ENCODE measurements at places on chromosomes 5 and 9. TPM values are rescaled to one million over a fixed set of nuclear protein-coding genes. Genes with fewer than 3 reads are reported as not detected.

DNA sequence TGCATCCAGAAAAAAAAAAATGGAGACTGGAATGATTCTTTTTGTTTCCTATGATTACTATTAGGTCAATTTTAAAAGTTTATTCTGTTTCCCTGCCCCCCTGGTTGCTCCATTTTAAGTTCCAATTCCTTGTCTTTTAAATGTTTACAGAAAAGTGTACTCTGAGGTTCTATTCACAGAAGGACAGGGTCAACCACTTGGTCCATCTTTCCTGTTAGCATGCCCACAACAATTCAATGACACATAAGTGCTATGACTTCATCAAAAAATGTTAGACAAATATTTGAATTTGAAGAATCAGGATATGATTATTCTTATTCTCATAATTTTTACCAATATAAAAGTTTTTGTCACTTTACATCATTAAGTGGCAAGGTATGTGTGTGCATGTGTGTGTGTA, 123.7 kb downstream of the PDE4D start:
- DNase-seq: no peak

GRCh38 chr9:87263291-87263690, 234.4 kb upstream of the DAPK1 start:
- DNase-seq: no peak

- DNase-seq: no peak
These were observed 270.8 kb downstream of the KDM4C start for GRCh38 chr9:7028591-7028990.

- DNase-seq: no peak
These were observed 212.2 kb upstream of the MVB12B start for GRCh38 chr9:126114409-126114760.

DNA sequence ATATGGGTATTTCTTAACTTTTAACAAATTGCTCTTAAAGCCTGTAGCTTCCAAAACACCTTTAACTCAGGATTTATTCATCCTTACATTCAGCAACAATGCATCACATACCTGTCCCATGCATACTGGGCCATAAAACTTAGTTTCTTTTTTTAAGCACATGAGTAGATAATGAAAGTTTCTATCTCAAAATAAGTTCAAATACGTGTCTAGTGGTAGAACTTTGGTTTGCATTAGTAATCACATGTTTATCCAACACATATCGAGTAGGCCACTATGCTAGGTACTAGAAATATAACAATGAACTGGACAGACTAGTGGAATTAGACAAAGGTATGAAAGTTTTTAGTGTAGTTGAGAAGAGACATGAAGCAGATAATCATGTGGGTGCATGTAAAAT, 99.6 kb downstream of the DOCK2 start:
- no peak for DNase-seq

- DNase-seq: no peak
These were observed 103.3 kb upstream of the PITX1 start for GRCh38 chr5:135137146-135137915.

GRCh38 chr5:172550096-172550765, 90.8 kb upstream of the NEURL1B start:
- peak; percentile 57 for DNase-seq

DNA sequence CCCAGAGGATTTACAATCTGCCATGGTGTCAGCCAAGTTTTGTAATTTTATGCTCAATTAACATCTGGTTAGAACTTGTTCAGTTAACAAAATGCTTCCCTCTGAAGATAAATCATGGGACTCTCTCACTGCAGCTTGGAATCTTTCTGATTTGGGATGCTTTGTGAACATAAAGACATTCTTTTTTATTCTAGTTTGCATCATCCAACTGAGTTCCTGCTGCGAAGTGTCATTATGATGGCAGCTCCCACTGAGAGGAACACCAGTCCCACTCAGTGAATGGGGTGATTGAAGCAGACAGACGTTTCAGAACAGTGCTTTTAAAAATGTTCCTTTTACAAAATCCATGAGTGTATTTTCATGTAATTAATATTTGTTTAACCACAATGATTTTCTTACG, 863.8 kb downstream of the TLE4 start:
- DNase-seq: no peak

GRCh38 chr5:87268126-87268969, 665 bp downstream of the RASA1 start:
- peak; percentile 79 for DNase-seq

DNA sequence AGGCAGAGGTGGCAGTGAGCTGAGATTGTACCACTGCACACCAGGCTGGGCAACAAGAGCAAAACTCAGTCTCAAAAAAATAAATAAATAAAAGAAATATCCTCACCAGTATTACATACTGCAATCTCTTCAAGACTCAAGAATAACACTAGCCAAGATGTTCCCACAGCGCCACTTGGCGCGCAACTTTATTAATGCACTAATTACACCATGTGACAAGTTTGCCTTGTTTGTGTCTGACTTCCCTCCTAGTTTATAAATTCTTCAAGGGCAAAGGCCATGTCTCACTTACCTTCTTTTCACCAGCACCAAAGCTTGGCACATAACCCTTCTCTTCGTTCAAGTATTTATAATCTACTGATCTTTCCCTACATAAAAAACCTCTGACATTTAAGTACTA, 4.8 kb downstream of the SKP1 start:
- no peak for DNase-seq

GRCh38 chr9:137406876-137407589, 15.9 kb downstream of the EXD3 start:
- peak; percentile 98 for DNase-seq

DNA sequence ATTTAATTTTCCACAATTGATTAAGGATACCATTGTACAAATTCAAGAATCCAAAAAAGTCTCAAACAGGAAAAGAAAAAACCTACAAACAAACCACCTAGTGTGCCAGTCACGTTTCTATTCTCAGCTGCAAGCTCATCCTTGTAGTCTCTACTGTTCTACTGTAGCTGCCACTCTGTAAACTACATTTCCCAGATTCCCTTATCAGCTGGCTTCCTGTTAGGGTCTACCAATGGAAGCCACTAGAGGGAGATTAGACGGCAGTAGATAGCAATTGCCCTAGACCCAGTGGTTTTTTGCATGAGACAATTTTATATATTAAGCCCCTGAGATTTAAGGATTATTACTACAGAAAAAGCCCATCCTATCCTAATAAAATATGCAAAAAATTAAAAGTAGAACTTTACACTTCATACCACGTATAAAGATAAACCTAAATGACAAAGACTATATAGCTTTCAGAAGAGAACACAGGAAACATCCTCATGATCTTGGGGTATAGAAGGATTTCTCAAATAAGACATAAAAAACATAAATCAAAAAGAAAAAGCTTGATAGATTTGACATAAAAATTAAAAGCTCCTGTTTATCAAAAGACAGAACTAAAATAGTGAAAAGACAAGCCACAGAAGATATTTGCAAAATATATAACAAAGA, 37.4 kb downstream of the P4HA2 start:
- DNase-seq: peak; percentile 87

- DNase-seq: no peak
These were observed 228.8 kb downstream of the CD180 start for GRCh38 chr5:66967826-66968262.

DNA sequence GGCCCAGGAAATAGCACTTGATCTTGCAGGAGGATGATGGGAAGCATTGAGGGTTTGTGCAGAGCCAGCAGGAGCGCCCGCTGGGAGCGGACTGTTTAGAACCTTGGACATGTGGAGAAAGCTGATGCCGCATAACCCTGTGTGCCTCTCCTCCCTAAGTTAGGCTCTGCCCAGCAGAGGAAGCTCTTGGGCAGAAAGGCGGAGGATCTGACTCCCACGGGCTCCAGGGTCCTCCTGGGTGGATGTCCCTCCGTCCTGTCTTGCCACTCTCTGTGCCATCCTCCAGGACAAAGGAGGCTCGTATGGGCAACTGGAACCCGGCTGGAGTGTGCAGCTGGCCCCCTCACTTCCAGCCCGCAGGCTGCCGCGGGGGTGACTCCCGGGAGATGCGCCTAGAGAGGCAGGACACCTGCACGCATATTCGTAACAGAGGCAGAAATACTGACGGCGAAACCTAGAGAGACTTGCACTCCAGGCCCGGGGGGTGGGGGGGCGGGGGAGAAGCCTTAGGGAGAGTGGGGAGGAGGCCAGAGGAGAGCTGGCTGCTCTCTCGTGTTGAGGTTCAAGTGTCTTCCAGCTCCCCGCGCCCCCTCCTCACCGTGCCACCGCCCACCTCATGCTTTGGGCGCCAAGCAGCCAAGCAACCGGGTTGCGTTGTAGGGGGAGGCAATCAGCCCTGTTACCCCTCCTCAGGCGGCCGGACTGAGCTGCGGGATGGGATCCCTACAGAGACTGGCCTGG, 5.4 kb upstream of the FOXE1 start:
- DNase-seq: no peak

DNA sequence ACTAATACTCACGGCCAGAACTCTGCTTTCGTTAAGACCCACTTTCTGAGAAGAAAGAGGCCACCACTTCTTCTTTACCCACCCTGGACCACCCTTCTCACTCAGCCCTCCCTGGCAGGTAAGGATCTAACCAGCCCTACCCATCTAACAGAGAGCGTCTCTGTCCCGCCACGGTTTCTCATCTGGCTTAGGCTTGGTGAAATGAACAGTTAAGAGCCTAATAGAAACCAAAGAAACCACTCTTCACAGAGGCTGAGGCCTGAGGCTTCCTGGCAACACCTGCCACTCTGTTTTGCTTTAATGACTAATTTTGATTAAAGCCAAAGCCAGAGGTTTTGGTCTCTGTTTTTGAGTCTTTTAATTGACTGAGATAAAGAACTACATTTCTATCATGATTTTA, 354.1 kb upstream of the SLC30A5 start:
- no peak for DNase-seq

DNA sequence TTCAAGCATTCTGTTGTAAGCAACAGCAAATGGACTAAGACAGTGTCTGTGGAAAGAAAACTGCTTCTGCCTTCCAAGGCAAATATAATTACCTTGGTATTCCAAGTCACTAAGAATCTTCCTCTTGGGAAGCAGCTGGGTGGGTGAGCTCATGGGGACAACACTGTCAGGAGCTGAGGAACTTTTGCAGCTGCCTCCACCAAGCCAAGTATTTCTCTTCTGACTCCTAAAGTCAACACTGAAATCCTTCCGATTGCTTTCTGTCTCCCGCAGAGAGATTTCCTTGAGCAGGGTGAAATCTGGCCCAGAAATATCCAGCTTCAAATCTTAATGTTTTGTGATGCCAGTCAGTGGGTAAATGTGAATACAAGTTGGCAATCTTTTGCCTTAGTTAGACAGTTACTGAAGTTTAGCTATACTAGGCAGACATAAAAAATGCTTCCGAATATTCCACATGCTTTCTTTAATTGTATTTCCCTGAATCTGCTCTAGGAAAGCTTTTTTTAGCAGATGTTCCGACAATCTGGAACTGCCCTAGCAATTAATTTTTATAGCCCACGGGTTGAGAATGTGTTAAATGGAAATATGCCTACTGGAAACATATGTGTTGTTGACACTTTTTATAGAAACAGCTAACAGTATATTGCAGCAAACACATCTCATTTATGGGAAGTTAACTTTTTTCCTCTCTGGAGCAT, 369.9 kb upstream of the DAB2 start:
- no peak for DNase-seq

DNA sequence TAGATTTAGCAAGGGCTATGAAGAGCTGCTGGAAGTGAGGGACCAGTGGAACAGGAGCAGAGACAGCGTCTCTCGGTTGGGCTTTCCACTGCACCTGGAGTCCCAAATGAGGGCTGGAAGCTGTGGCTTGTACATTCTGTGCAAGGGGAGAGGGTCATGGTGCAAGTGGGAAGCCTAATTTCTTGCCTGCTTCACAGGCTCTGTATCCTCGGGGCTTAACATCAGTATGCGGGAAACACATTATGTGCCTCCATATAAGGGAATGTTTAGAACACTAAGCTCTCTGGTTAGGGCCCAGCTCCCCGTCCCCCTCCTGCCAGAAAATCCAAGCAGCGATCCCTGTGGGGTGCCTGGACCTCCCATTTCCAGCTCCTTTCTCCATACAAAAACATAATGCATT, 89.0 kb upstream of the NIPAL4 start:
- no peak for DNase-seq

DNA sequence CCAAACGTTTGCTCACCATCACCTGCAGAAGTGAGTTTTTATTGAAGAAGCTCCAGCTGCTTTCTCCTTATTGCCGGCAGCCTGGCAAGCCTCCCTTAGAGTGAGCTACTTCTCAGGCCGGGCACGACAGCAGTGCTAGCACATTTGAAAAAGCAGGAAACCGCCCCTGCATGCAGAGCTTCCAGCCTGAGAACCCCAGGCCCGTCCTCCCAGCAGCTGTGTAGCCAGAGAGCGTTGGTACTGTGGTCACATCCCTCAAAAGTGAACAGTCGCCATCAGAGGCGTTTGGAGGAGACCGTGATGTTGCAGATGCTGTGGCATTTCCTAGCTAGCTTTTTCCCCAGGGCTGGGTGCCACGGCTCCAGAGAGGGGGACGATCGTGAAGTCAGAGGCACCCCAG, 23.5 kb downstream of the SLC25A25 start:
- no peak for DNase-seq

DNA sequence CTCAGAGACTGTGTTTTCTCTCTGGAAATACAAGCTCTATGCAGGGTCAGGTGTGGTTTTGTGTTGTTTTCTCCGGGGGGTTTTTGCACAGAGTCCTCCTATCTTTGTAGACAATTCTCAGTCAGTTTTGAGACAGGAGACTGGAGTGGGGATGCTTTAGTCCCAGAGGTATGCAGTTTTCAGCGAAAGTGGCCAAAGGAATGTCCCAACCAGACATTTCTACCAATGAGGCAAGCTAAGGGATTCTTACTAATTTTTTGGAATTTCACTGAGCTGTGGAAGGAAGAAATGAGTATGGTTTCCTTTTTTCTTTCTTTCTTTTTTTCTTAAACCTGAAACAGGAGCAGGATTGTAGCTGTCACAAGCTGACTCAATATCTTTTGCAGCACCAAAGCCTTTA, 35.3 kb upstream of the PLPP1 start:
- DNase-seq: no peak

GRCh38 chr5:100861148-100861547, 41.9 kb downstream of the ST8SIA4 start:
- no peak for DNase-seq

GRCh38 chr5:172646716-172647285, 5.7 kb downstream of the NEURL1B start:
- no peak for DNase-seq

Gene OR13F1
- polyA plus RNA-seq: not detected

Gene GNG10
- 69.3 TPM for polyA plus RNA-seq

Gene SLIT3
- polyA plus RNA-seq: 80.0 TPM

Gene GFM2
- 37.3 TPM for polyA plus RNA-seq

Gene INSYN2B
- polyA plus RNA-seq: 9.2 TPM

Gene FAM221B
- polyA plus RNA-seq: not detected

Gene MELK
- 18.0 TPM for polyA plus RNA-seq

Gene QRFP
- not detected for polyA plus RNA-seq

Gene TTC16
- polyA plus RNA-seq: 0.05 TPM

Gene STPG3
- not detected for polyA plus RNA-seq
